ENCODE measurements at places on chromosomes 3 and 15. TPM values are rescaled to one million over a fixed set of nuclear protein-coding genes. Genes with fewer than 3 reads are reported as not detected.

DNA sequence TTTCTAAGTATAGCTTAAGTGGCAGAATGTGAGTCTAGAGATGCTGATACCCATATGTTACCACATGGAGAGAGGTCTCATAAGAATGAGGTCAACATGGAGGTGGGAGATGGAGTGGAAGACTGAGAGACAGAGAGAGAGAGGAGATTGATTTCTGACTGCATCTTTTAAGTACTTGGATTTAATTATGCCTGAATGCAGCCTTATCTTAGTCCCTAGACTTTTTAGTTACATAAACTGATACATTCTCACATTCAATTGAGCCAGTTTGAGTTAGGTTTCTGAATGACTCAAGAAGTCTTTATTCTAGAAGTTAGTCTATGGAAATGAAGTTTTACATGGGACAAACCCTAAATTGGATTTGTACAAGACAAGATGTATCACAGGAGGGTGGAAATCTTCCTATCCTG lies 58.5 kb upstream of the TNFSF10 start:
- no peak for DNase-seq

DNA sequence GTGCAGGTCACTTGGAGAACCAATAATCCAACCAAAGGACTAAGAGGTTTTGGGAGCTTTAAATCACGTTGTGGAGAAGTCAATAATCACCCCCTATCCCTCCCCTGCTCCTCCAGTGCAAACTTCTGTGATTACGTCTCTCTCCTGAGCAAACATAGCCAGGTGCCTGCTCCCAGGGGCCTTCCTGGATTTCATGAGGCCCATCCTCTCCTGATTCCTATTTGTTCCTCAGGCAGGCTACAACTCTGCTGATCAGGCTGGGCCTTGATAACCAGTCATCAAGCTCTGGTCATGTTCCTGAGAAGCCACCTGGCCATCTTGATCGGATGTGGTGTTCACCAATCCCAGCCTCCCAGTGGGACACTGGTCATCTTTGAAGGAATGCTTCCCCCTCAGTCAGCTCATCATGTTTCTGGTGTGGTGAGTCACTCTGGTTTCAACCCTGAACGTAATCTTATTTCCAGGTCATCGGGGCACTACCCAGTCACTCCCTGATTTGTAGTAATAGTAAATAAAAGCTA lies 2.9 kb upstream of the ZNF710 start:
- no peak for DNase-seq

The MAPKBP1 gene
- 9.0 TPM for total RNA-seq

The PLA2G4E gene
- not detected for total RNA-seq

Measured in NCI-H460 (cell line).